ENCODE measurements at places on chromosomes 7 and 10.

- peak overlapping the region; percentile 98 for H3K27ac ChIP-seq
- peaks cover 40% of the 10 kb centered on the region for H3K4me1 ChIP-seq
- H3K4me3 ChIP-seq, result no peak overlapping the region
- H3K27me3 ChIP-seq, result no peaks in the 10 kb centered on the region
These were observed 1.7 kb upstream of the UPP1 start for GRCh38 chr7:48087349-48087748.

DNA sequence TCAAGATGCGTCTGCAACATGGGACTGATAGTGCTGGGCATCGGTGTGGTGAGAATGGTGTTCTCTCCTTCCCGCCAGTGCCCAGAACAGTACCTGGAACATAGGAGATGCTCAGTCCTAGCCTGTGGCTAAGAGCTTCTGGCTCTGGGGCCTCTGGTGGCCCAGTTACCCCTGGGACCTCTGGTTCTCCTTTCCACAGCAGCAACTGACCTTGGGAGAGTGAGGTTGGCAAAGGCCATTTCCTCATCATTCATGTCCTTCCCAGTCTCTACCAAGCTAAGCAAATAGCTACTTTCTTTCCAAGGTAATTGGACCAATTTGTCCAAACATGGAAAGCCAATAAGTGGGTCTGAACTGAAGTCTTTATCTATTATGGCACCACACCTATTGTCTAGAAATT lies 11.6 kb upstream of the GOLGA7B start:
- no peak for DNase-seq
- no peak overlapping the region for H3K27ac ChIP-seq
- H3K4me3 ChIP-seq, result no peak overlapping the region
- H3K4me1 ChIP-seq, result peaks cover 5% of the 10 kb centered on the region

- H3K36me3 ChIP-seq, result no peaks in the 10 kb centered on the region
- DNase-seq, result no peak
- H3K27me3 ChIP-seq, result no peaks in the 10 kb centered on the region
These were observed 997 bp upstream of the ZNF138 start for GRCh38 chr7:64793106-64793755.

- no peak overlapping the region for H3K27ac ChIP-seq
- H3K4me1 ChIP-seq, result no peaks in the 10 kb centered on the region
- no peak for DNase-seq
- H3K27me3 ChIP-seq, result no peaks in the 10 kb centered on the region
- no peak overlapping the region for H3K4me3 ChIP-seq
These were observed 370.4 kb downstream of the HGF start for GRCh38 chr7:81399471-81399870.

GRCh38 chr7:79823246-79823951 lies 311.2 kb upstream of the GNAI1 start:
- H3K4me3 ChIP-seq, result no peak overlapping the region
- H3K4me1 ChIP-seq, result no peaks in the 10 kb centered on the region
- DNase-seq, result no peak
- no peaks in the 10 kb centered on the region for H3K36me3 ChIP-seq
- no peaks in the 10 kb centered on the region for H3K27me3 ChIP-seq

DNA sequence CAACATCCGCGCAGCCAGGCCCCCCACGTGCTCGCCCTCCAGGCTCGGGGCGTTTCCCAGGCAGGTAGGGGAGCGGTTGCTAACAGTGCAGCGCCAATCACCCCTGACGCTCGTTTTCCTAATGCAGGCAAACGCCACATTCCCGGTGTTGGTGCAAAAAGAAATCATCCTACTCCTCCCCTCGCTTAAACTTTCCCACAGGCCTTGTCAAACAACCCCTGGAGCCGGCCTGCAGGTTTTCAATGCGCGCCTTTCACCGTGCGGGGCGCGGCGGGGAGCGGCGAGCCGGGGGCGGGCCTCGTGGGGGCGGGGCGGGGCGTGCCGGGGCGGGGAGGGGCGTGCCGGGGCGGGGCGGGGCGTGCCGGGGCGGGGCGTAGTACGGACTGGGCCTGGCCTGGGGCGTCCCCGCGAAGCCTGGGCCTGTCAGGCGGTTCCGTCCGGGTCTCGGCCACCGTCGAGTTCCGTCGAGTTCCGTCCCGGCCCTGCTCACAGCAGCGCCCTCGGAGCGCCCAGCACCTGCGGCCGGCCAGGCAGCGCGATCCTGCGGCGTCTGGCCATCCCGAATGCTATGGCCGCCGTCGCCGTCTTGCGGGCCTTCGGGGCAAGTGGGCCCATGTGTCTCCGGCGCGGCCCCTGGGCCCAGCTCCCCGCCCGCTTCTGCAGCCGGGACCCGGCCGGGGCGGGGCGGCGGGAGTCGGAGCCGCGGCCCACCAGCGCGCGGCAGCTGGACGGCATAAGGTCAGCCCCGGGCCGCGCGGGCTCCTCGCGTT lies at the start of gene ECHDC3:
Gene ECHDC3, plus strand, starts transcription at position 374 of the 770 bp plus-strand sequence. Its CDS starts 195 bp downstream, at position 569.
- peak within 1 kb of the TSS; percentile 84 for H3K27ac ChIP-seq
- peaks cover 19% of the 10 kb centered on the region for H3K4me1 ChIP-seq
- no peaks in the 10 kb centered on the region for H3K27me3 ChIP-seq
- peak; percentile 71 for DNase-seq

- no peak overlapping the region for H3K4me3 ChIP-seq
- no peaks in the 10 kb centered on the region for H3K27me3 ChIP-seq
- peaks cover 43% of the 10 kb centered on the region for H3K4me1 ChIP-seq
- no peak for DNase-seq
These were observed 46.7 kb downstream of the SGMS1 start for GRCh38 chr10:50577010-50577409.

DNA sequence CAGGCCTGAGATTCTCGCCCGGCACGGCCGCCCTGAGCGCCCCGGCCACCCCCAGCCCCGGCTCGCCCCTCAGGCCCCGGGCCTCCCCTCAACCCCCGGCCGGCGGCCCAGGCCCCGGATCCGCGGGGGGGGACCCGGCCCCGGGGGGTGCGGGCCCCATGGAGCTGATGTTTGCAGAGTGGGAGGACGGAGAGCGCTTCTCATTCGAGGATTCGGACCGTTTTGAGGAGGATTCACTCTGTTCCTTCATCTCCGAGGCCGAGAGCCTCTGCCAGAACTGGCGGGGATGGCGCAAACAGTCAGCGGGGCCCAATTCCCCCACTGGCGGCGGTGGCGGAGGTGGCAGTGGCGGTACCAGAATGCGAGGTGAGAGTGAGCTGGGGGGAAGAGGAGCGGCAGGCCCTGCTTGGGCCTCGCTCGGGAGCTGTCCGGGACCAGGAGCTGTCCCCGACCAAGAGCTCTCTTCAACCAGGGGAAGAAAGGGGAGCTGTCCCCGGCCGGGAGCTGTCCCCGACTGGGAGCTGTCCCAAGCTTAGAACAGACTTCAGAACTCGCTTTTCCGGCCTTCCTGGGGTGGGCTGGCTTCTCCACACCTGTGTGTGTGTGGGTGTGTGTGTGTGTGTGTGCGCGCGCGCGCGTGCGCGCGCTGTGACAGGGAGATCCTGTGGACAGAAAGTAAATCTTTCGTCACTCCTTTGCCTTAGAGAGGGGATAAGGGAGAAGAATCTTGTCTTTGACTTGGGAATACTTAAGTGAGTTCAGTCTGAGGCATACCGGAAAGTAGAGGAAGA lies 510 bp downstream of the ZSWIM8 start:
- H3K4me1 ChIP-seq, result peaks cover 47% of the 10 kb centered on the region
- peak overlapping the region; percentile 70 for H3K4me3 ChIP-seq
- H3K27me3 ChIP-seq, result no peaks in the 10 kb centered on the region
- H3K27ac ChIP-seq, result peak overlapping the region; percentile 92
- peak; percentile 69 for DNase-seq
- peaks cover 21% of the 10 kb centered on the region for H3K36me3 ChIP-seq

- H3K4me3 ChIP-seq, result no peak overlapping the region
- H3K36me3 ChIP-seq, result no peaks in the 10 kb centered on the region
- H3K27me3 ChIP-seq, result no peaks in the 10 kb centered on the region
- H3K27ac ChIP-seq, result no peak overlapping the region
- no peaks in the 10 kb centered on the region for H3K4me1 ChIP-seq
- DNase-seq, result peak; percentile 52
These were observed 386.8 kb upstream of the POT1 start for GRCh38 chr7:125316466-125316865.

DNA sequence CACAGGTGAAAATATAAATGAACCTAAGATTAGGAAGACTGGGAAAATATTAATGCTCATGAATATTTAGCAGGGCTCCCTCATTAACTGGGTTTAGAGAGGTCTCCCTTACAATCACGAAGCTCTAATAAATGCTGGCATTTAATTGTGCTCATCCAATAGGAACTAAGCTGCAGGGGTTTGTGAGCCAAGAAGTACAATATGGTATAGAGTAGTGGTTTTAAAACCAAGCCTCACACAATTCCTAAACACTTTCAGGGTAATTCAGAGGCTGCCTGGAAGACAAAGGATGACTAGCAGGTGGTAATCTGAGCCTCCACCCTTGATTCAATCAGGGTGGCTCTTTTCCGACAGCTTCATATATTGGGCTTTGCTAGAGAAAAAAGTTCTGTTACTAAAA lies 103.3 kb downstream of the GPAM start:
- no peak for DNase-seq
- H3K4me3 ChIP-seq, result no peak overlapping the region
- no peaks in the 10 kb centered on the region for H3K27me3 ChIP-seq
- no peaks in the 10 kb centered on the region for H3K36me3 ChIP-seq
- no peak overlapping the region for H3K27ac ChIP-seq
- no peaks in the 10 kb centered on the region for H3K4me1 ChIP-seq
